ENCODE measurements at places on chromosomes 2 and 18. TPM values are rescaled to one million over a fixed set of nuclear protein-coding genes. Genes with fewer than 3 reads are reported as not detected.

The SLC9A4 gene
- 0.05 TPM for total RNA-seq

DNA sequence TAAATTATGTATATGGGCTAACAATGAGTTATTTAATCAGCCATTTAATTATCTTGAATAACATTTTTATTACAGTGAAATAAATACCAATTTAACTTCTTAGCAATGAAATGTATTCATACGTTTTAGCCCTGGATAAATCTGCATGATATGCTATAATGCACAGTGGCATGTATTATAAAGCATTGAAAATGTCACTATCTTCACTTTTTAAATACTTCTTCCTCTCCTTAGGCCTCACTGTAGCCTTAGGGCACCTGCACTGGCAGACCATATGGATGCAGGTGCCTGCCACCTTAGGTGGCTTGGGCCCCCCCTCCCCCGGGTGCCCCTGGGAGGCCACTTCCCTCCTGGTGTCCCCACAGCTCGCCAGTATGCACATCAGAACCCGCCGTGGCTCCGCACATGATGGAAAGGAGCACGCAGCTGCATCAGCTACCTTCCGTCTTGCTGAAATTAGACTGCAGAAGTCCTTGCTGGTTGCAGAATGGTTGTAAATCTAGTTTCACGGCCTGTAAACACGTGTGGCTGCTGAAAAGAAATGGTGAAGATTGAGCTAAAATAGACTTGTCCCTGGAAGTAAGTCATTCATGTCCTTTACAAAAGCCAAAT lies 56.7 kb downstream of the ADI1 start:
- H3K27ac ChIP-seq = no peak overlapping the region
- H3K27me3 ChIP-seq = no peaks in the 10 kb centered on the region
- no peak for DNase-seq

DNA sequence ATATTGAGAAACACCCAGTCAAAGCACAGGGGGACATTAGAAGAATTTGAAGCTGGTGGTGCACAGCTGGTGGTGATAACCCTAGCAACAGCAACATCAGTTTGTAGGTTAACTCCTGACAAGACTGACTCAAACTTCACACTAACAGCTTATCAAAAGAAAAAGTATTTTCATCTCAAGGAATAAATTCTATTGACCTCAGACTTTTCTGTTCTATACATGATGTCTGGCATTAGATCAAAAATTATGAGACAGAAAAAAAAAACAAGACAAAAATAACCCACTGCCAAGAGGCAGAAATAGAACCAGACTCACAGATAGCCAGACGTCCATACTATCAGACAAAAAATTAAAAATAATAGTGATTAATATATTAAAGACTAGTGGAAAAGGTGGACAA lies 126.1 kb downstream of the COL6A3 start:
- H3K27ac ChIP-seq = no peak overlapping the region
- H3K4me3 ChIP-seq = no peak overlapping the region
- H3K4me1 ChIP-seq = no peaks in the 10 kb centered on the region
- peaks cover 23% of the 10 kb centered on the region for H3K27me3 ChIP-seq
- DNase-seq = no peak

- H3K4me1 ChIP-seq = peaks cover 4% of the 10 kb centered on the region
- H3K4me3 ChIP-seq = no peak overlapping the region
- no peak for DNase-seq
- H3K27ac ChIP-seq = no peak overlapping the region
- no peaks in the 10 kb centered on the region for H3K36me3 ChIP-seq
Observed at GRCh38 chr18:76398295-76398694, 96.7 kb downstream of the ZNF516 start.

GRCh38 chr2:200689115-200689514 lies 103.3 kb downstream of the AOX1 start:
- peaks cover 23% of the 10 kb centered on the region for H3K4me1 ChIP-seq
- H3K27ac ChIP-seq = peak overlapping the region; percentile 20
- H3K4me3 ChIP-seq = no peak overlapping the region
- H3K36me3 ChIP-seq = no peaks in the 10 kb centered on the region

GRCh38 chr2:45771261-45771660 lies 119.8 kb downstream of the PRKCE start:
- no peak overlapping the region for H3K27ac ChIP-seq
- H3K4me1 ChIP-seq = no peaks in the 10 kb centered on the region
- H3K36me3 ChIP-seq = no peaks in the 10 kb centered on the region
- no peak for DNase-seq
- H3K4me3 ChIP-seq = no peak overlapping the region

GRCh38 chr18:46488471-46489213 lies 168.4 kb downstream of the LOXHD1 start:
- no peak overlapping the region for H3K27ac ChIP-seq
- no peak overlapping the region for H3K4me3 ChIP-seq
- H3K27me3 ChIP-seq = peaks cover 7% of the 10 kb centered on the region

DNA sequence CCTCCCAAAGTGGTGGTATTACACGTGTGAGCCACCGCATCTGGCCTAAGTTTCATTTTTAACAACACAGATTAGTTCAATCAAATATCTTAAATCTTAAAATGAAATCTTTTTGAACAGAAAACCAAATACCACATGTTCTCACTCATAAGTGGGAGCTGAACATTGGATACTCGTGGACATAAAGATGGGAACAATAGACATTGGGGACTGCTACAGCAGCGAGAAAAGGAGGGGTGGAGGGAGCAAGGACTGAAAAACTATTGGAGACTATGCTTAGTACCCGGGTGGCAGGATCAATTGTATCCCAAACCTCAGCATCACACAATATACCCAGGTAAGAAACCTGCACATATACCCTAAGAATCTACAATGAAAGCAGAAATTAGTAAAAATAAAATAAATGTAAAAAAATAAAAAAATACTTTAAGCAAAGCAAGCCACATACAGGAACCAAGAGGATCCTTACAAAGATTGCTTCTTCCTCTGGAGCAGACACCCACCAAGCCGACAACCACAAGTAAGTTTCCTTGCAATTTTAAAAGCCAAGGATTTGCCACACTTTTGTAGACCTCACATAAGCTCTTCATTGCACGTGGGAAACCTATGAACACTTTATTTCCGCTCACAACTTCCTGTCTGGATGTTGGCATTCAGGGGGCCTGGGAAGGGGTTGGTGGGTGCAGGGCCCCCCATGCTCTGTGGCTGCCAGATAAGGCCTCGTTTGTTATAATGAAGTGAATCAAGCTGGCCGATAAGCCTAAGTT lies 147.9 kb downstream of the MYCN start:
- H3K4me1 ChIP-seq = no peaks in the 10 kb centered on the region
- no peaks in the 10 kb centered on the region for H3K36me3 ChIP-seq

The ARHGEF33 gene
- total RNA-seq = 0.33 TPM

The KCNF1 gene
- 0.57 TPM for total RNA-seq

DNA sequence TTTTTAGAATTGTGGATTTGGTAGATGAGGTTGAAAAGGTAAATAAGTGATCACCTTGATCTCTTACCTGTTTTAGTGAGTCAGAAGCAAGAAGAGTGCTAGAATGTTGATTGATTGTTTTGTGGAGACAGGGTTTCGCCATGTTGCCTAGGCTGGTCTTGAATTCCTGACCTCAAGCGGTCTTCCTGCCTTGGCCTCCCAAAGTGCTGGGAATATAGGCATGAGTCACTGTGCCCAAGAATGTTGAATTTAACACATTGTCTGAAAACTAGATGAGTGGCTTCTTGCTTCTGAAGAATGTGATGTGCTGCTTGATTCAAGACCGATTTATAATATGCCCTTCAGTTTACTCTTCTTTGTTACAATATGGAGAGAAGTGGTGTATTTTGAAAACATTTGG lies 121.3 kb downstream of the FMNL2 start:
- H3K4me1 ChIP-seq = no peaks in the 10 kb centered on the region
- DNase-seq = no peak

GRCh38 chr2:208017721-208018120 lies 7.6 kb downstream of the PLEKHM3 start:
- H3K27ac ChIP-seq = no peak overlapping the region
- H3K36me3 ChIP-seq = no peaks in the 10 kb centered on the region
- no peaks in the 10 kb centered on the region for H3K27me3 ChIP-seq
- H3K4me3 ChIP-seq = no peak overlapping the region

GRCh38 chr2:201633661-201634249 lies 9.5 kb downstream of the TMEM237 start:
- no peak for DNase-seq
- H3K27me3 ChIP-seq = no peaks in the 10 kb centered on the region
- H3K4me1 ChIP-seq = no peaks in the 10 kb centered on the region
- no peak overlapping the region for H3K4me3 ChIP-seq
- peaks cover 11% of the 10 kb centered on the region for H3K36me3 ChIP-seq
